NCI-H774 (cell line): ENCODE measurements at places on chromosomes 7 and 10.
A peak's percentile ranks its signal among the peaks of the same experiment; 100 is the strongest.

DNA sequence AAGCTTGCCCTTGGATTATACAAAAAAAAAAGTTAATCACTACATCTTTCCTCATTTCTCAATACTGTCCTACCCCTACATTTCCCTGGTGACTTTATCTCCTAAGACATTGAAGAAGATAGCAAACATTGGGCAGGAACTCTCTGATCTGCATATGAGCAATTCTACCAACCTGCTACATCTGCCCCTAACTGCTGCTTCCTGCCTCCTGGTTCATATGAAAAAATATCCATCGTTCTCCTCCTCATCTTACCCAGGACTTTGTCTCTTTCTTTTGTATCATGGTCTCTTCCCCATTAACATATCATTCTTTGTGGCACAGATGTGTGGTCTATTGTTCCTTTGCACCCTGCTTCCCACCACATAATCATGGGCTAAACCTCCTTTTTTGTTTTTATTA is 139.7 kb upstream of the PCGF5 start:
- DNase-seq, result no peak

DNA sequence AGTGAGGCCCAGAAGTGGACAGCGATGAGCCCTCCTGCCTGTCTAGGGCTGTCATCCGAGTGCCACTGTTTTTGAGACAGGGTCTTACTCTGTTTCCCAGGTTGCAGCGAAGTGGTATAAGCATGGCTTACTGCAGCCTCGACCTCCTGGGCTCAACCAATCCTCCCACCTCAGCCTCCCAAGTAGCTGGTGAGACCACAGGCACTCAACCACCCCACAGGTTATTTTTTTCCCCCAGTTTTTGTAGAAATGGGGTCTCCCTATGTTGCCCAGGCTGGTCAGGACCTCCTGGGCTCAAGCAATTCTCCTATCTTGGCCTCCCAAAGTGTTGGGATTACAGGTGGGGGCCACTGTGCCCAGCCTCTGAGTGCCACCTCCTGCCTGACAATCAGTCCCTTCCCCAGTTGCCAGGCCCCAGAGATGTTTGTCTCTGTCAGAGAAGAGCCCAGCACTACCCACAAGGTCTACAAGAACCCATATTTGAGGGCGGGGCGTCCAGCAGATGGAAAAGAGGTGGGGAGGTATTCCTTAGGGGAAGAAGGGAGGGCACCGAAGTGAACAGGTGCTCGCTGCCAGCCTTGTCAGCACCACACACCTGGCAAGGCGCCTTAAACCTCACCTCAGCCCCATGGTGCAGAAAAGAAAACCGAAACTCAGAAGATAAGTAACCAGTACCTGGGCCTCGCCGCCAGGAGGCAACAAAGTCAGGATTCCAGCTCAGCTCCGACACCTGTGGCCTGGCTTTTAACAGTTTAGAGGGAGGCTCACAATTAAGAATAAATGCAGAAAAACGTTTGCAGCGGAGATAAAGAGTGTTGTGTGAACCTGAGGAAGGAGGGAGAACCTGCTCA is 77.4 kb upstream of the ANLN start:
- no peak for DNase-seq

DNA sequence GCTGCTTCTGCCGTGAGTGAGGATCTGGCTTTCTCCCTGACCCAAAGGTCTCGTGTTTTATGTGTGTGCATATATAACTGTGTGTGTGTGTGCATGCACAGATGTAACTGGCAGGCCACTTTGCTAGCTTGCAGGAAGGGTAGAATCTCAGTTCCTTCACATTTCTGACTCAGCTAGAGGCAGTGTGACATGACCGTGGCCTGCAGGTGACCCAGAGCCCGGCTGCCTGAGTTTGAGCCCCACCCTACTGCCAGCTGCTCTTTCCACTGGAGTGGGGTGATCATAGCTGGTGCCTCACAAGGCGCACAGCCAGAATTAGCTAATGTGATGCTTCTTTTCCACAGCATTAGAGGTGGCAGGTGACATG is 9.3 kb upstream of the MYL7 start:
- DNase-seq, result no peak

- peak; percentile 1 for DNase-seq
These were observed 24.6 kb upstream of the NFE2L3 start for GRCh38 chr7:26127411-26127810.

DNA sequence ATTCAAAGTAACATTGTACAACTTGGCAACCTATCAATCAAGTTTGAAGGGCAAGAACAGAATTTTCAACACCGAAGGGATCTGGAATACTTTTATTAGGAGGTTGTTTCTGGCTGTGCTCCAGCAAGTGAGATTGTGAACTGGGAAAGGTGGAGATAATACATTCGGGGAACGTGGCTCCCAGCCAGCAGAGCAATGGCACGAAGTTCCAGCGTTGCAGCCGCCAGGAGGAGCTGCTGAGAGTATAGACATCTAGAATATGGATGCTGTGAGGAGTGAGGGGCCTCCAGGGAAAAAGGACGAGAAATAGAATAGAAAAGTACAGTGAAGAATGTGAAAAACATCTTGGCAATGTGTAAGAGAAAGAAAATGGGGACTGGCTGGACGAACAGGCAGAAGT is 69.5 kb downstream of the TCERG1L start:
- DNase-seq, result no peak

GRCh38 chr10:3451516-3452172 is 279.1 kb upstream of the PITRM1 start:
- no peak for DNase-seq

DNA sequence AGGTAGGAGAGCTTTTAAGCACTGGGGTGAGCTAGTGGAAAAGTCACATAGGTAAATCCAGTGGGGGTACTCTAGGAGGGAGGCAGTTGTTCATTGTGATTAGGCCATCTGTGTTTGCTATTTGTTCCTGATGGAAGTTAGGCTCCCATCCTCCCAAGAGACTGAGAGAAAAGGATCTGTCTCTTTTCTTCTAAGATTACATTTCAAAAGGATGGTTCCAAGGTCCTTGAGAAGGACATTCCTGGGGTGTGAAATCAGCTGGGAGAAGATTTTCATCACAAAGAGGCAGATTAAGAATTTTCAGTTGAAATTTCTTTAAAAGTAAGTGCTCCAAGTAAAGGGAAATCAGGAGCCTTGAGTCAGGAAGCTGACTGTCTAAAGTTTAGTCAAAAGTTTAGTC is 210.8 kb upstream of the CSTF2T start:
- no peak for DNase-seq

DNA sequence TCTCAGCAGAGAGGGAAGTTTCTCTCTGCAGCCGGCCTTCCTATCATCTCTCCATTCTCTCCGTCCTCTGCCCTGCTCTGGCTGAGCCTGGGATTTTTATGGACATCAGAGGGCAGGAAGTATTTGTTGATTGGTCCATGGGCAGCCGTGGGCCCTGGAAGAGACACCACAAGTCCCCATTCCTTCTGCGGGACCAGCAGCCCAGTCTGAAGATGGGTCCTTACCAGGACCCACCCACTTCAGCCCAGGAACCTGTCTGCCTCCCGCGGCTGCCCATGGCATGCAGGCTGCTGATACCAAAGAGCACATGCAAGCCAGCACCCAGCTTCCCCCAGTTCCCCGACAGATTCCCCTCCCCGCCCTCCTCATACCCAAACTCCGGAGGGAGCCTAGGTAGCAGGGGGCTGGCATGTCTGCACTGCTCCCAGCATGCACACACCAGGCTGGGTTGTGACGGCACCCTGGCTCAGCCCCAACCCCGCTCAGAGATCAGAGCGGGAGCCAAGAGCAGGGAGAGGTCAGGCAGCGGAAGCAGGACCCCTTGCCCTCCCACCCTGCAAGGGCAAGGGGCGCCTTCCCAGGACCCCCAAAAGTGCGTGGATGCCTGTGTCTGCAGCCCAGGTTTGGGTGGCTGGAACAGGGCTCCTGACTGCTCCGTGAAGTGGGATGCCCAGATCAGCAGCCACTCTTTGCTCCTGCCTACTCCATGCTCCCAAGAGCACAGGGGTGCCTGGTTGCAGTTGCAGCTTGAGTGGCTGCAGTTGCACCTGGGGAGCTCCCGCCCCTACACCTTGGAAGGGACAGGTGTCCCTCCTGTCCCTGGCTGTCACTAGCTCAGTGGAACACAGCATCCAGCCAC is 538.6 kb upstream of the POT1 start:
- DNase-seq, result no peak

GRCh38 chr7:19932549-19933249 is 159.3 kb upstream of the TMEM196 start:
- peak; percentile 32 for DNase-seq

DNA sequence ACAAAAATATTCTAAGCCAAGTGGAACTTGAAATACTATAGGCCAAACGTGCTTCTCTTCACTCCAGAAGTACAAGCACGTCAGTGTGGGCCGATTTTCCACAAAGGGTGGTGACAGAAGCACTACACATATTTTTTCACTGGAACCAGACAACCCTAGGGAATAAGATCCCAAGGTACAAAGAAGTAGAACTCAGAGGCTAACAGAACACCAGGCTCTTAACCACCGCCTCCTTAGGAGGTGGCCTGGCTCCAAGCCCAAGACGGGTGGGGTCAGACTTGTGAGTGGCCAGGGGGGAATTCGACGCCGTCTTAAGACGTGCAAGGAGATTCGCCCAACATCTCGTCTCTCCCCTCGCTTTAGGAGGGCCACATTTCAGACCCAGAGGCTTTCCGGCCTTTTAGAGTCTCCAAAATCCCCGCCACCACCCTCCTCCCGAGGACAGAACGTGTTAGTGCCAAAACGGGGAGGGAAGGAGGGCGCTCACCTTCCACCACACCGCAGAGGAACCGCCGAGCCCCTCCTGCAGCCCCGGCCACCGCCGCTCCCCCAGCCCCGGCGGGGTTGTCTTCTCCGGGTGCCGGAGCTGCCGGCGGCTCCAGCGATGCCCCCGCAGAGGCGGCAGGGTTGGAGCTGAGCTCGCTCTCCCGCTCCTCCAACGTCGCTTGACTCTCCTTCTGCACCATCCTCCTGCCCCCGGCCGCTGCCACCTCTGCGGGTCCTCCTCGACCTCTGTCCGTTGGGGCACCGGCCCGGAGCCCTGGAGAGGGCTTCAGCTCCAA is 716 bp downstream of the OGA start:
- DNase-seq, result no peak

DNA sequence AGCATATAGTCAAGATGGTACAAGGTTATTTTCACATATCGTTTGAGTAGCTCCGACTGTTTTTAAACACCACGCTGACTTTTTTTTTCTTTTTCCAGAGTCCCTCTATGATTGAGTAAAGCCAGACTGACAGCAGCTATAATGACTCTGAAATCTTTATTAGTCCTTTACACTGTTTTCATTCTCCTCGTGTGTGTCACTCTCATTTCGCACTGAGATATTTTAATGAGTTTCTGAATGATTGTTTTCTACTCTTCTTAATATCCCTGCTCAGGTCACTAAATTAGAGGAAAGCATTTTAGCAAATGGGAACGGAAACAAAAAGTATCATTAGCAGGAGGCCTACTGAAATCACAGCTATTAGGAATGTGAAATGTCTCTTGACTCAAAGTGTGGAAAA is 162.3 kb upstream of the MTPN start:
- DNase-seq, result no peak

- no peak for DNase-seq
These were observed 1162.2 kb downstream of the TYW1 start for GRCh38 chr7:68158686-68159295.

- no peak for DNase-seq
These were observed 1.6 kb upstream of the TEX36 start for GRCh38 chr10:125684581-125684980.

GRCh38 chr10:7458556-7458955 is 47.7 kb upstream of the SFMBT2 start:
- DNase-seq, result no peak

- DNase-seq, result no peak
These were observed 322.7 kb downstream of the LHFPL3 start for GRCh38 chr7:104650991-104651640.

GRCh38 chr7:45066409-45066808 is 22.4 kb downstream of the NACAD start:
- no peak for DNase-seq

DNA sequence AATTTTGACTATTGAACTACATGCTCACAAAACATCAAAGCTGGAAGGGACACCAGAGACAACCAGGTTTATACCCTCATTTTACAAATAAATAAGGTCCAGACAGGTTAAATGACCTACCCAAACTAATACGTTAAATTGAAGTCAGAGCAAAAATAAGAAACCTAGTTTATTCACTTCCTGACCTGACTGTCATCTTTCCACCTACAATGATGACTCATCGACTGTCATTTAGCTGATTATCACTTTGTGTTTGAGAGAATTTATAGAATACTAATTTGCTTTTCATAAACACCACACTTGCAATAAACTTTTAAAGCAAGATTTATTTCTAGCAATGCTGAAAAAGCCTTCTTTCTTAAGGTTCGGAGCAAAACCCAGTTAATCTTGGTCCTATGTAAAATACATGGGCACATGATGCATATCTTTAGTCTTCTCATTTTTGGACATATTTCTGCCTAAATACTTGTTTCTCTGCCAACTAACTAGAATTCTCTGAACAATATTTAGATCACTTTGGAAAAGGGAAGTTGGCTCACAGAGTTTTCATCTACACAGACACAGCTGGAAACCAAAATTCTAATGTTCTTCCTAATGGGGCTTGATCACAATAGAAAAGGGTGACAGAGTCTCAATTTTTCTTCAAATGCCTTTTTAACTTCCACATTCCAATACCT is 16.7 kb upstream of the LRRN3 start:
- DNase-seq, result no peak

- no peak for DNase-seq
These were observed 3.5 kb downstream of the MNX1 start for GRCh38 chr7:157006829-157007469.

- no peak for DNase-seq
These were observed 141.4 kb upstream of the HABP2 start for GRCh38 chr10:113411456-113411855.

GRCh38 chr10:95391581-95392216 is 100.9 kb upstream of the PDLIM1 start:
- no peak for DNase-seq

GRCh38 chr7:95883217-95883616 is 110.9 kb downstream of the DYNC1I1 start:
- no peak for DNase-seq

DNA sequence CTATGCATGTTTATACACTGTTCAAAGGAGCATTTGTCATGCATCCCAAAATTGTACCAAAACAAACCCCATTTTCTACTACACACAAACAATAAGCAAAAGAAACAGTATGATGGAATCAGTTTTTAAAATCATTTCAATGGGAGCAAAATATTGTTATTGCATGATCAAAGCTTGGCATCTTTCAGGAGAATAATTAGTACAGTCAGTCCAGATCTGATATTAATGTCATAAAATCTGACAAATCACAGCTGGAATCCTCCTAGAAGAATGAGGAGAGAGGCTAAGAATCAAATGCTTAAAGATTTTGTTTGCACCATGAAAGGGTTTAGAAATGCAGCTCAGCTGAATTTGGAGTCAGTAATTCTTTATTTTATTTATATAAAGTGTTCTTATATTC is 229.7 kb upstream of the SEMA3E start:
- DNase-seq, result no peak

GRCh38 chr10:22345301-22346095 is at the start of gene SPAG6:
Gene SPAG6, plus strand, starts transcription at chr10:22345496. Its CDS starts 116 bp downstream, at chr10:22345612.
- peak; percentile 90 for DNase-seq

GRCh38 chr10:23514321-23514720 is 75.4 kb downstream of the OTUD1 start:
- no peak for DNase-seq

GRCh38 chr10:131858583-131859340 is 42.0 kb upstream of the PPP2R2D start:
- DNase-seq, result no peak

- no peak for DNase-seq
These were observed 107.0 kb upstream of the AKR1E2 start for GRCh38 chr10:4719036-4719435.

- no peak for DNase-seq
These were observed 103.4 kb upstream of the FAM204A start for GRCh38 chr10:118445535-118445934.

- DNase-seq, result no peak
These were observed 89.4 kb upstream of the TMEM26 start for GRCh38 chr10:61542596-61542995.

GRCh38 chr10:92747600-92747999 is 57.8 kb downstream of the HHEX start:
- DNase-seq, result no peak
